ENCODE measurements at places on chromosomes 7 and 10.

- DNase-seq = peak; percentile 36
These were observed 7.9 kb upstream of the PLEKHS1 start for GRCh38 chr10:113743594-113743993.

- no peak for DNase-seq
These were observed 70.6 kb downstream of the PTPRE start for GRCh38 chr10:127977357-127978009.

GRCh38 chr10:61187601-61188000 is 243.6 kb upstream of the RHOBTB1 start:
- DNase-seq = no peak

DNA sequence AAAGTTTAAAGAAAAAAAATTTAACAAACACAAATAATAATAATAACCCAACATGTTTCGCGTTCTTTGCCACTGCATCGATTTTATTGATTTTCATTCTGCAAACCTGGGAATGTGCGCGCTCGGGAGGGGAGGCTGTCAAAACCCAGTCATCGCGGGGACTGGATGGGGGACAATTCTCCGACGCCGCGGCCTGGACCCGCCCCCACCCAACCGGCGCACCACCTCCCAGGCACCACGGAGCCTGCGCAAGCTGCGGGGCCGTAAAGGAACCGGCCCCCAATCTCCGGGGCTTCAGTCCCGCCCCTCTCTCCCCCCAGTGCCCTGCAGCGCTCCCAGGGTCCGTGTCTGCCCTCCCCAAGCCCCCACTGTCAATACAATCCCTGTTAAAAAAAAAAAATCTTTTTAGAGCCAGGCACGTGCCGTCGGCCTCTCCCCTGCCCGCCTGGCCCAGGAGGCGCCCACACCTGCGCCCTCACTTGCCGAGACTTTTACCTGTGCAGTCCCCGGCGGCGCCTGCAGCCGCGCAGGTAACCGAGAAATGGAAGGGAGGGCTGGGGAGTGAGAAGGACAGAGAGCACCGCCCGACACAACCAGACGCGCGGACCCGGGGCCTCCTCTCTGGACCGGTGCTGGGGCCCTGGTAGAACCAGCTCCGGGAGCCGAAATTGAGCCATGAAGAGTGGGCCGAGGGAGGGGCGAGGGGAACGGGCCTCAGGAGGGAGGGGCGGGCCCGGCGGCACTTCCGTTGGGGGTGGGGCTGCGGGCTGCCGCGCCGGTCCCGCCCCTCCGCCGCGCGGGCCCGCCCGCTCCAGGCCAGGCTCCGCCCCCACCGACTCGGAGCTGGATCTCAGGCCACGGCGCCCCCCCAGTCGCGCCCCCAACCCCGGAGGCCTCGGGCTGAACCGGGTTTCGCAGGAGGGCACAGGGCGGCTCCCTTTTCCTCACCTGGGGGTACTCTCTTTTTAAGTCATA is 7.6 kb upstream of the ZNF503 start:
- peak; percentile 60 for DNase-seq

DNA sequence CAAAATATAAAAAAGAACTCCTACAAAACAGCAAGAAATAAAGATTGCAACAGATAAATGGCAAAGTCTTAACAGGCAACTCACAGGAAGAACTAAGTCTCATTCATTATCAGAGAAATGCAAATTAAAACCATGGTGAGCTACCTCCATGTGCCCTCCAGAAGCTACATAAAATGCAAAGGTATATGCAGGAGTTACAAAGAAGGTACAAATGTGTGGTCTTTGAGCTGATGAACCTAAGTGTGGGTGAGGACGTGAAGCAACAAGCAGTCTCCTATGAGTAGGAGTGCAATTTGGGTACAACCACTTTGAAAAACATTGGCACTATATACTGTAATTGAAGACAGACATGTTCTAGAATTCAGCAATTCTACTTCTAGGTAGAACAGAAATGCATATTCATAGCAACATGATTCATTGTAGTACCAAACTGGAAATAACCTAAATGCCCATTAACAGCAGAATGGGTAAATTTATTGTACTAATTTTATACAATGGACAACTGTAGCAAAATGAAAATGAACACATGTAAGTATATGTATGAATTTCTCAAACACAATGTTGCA is 61.6 kb upstream of the KCNMA1 start:
- no peak for DNase-seq

DNA sequence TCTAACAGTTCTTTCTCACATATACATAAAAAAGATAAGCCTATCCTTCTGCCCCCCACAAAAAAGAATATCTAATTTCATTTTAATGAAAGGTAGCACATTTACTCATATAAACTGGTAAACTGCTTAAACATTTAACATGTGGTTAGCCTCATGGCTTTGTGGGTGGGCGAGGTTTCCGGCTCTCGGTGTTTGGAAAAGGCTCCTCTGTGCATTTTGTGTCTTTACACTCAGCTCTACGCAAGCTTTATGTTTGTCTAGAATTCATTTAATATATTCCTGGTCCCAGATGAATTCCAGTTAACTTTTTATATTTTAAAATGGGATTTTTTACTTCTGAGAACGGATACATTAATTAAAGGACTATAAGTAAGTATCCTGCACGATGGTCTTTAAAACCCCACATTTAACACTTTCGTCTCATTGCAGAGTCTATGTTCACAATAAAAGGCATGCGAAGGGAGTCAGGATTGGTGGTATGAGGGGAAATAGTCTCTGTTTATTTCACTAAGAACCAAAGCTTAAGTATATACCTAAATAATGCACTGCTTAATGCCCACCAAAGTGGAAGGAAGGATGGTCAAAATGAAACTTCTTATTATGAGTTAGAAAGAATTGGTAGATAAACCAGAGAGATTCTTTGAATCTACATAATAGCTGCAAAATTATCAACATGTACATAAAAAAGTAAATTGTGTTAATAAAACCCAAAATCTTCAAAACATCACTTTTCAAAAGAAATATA is 197.2 kb downstream of the CRPPA start:
- no peak for DNase-seq

GRCh38 chr7:69457595-69458504 is 140.4 kb upstream of the AUTS2 start:
- no peak for DNase-seq

DNA sequence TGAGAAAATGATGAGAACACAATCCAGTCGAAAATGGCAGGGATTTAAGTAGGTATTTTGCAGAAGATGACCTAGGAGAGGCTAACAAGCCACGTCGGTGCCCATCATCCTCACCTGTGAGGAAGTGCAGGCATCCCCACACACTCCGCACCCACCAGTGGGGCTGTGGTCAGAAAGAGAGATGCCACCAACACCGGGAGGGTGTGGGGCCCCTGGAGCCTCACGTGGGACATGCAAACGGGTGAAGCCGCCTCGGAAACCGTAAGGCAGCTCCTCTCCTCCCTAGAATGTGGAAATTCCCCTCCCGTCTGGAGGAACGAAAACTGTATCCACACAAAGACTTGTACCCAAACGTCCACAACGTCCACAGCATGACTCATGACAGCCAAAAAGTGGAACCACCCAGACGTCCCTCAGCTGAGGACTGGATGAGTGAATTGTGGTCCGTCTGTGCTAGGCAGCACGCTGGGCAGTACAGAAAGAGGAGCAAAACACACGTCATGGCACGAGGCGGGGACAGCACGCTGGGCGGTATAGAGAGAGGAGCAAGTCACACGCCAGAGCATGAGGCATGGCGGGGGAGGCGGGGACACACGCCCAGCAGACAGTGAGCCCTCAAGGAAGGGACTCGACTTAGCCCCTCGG is 246.0 kb downstream of the ELFN1 start:
- DNase-seq = no peak

- no peak for DNase-seq
These were observed 75.2 kb downstream of the COL13A1 start for GRCh38 chr10:69876931-69877330.

GRCh38 chr7:117110480-117111315 is 157.4 kb downstream of the ST7 start:
- no peak for DNase-seq

DNA sequence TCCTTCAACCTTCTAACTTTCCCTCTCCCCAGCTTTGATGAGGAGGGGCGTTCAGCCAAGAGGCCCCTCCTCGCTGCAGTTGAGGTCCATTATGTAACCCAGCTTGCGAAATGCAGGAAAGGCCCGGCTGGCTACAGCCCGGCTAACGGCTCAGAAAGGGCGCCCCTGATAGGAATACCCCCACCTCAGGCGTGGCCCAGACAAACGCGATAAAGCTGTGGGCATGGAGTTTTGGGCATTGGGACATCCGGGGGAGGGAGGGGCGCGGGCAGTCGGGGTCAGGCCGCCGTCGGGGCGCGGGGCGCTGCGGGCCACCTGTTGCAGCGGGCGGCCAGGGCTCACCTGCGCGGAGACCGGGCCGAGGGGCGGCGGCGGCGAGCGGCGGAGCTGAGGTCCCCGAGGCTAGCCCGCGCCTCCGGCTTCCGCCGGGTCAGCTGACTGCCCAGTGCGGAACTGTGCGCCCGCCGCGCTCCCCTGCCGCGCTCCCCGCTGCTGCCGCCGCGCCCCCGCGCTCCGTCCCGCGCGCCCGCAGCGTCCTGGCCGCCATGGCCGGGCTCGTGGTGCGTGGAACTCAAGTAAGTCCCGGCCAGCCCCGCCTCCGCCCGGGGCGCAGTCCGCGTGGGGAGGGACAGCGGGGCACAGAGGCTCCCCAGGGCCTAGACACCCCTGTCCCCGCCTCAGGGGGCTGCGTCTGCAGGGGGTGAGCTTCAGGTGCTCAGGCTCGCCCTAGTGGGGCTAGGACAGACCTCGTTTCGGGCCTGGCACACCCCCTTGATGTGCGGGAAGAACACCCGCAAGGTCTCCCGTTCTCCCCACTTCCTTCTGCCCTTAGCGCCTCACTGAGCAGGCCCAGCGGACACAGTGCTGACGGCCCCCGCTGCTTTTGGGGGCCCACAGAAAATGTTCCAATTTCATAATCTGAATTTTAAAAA is at the start of gene LRMDA:
LRMDA (plus strand) TSS at position 445 of the 932 bp plus-strand sequence.
- DNase-seq = no peak

GRCh38 chr10:130715686-130716670 is 579.8 kb downstream of the GLRX3 start:
- no peak for DNase-seq

DNA sequence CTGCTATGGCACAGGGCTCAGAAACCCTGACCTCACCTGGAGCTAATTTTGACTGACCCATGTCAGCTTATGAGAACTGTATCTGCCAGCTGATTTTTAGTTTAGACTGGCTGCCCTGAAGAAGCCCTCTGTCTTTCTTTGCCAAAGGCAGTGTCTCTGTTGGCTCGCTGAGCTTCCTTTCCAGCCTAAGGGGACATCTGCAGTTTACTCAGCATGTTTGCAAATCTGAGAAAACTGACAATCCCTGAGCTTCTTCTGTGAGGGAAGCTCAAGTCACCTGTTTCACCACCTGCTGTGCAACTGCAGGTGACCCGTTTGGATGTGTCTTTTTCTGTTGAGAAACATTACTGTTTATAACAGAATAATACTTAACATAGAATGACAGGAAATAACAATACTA is 46.0 kb downstream of the PRKAR2B start:
- no peak for DNase-seq

- DNase-seq = no peak
These were observed 256.9 kb downstream of the ABCA13 start for GRCh38 chr7:48428091-48428684.

- DNase-seq = no peak
These were observed 6.8 kb downstream of the STRA8 start for GRCh38 chr7:135240441-135240840.

- DNase-seq = no peak
These were observed 10.5 kb upstream of the KCP start for GRCh38 chr7:128920913-128921582.

DNA sequence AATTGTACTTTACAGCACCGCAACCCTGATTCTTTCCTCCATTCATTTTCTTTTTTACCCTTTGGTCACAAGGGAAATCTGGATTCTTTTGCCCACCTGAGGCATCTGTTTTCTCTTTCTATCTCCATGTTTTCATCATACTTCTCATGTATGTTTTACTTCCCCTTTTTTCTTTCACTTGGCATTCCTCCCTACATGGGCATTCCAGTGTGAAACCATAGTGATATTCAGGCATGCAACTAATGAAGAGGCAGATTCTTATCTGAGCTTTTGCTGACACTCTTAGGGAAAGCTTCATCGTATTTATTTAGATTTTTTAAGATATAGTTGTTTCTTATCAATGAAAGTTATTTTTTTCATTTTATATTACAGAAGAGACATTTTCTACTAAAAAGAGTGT is 405.2 kb upstream of the TEX47 start:
- no peak for DNase-seq

GRCh38 chr10:132162021-132162531 is 24.7 kb upstream of the DPYSL4 start:
- no peak for DNase-seq

GRCh38 chr7:79653136-79653631 is 199.7 kb upstream of the MAGI2 start:
- DNase-seq = no peak

GRCh38 chr10:5812283-5813090 is 747 bp downstream of the GDI2 start:
- no peak for DNase-seq

DNA sequence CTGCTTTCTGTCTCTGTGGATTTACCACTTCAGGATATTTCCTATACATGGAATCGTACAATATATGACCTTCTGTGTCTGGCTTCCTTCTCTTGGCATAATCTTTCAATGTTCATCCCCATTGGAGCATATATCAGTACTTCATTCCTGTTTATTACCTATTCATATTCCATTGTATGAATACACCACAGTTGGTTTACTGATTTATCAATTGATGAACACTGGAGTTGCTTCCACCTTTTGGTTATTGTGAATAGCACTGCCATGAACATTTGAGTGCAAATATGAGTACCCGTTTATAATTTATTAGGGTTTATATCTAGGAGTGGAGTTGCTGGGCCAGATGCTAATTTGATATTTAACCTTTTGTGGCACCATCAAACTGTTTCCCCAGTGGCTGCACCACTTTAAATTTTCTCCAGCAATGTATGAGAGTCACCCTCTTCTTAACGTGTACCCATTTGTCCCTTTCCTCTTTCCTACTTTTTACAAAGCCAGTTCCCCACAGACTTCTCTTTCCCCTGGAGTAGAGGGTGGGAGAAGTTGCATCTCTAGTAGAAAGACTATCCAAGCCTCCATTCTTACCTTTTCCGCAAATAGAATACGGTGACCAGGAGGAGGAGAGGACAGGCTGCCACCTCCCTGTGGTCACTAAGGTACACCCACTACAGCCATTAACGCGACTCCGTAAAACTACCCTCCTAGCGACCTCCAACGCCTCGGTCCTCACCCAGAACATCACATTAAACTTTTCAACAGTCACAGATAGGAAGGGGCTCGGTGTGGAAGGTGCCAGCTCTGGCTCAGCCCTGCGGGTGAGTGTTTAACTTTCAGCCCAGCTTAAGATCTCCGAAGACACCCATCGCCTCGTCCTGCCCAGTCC is 25.6 kb downstream of the SCD start:
- DNase-seq = no peak

DNA sequence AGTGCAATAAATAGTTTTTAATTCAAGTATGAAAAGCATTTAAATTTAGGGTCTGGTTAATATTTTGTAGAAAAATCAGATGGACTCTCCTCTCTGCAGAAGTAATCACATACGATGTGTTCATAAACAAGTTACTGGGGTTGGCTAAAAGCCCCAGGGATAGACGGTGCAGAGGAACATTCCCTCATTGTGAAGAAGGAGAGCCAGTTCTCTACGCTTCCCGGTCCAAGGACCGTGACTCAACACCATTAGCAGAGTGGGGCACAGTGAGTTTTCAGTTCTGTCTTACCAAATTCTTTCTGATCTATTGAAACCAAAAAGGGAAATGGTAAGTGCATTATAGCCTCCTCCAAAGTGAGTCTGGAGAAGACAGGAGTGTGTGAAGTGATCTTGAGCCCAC is 327.8 kb downstream of the WDR37 start:
- no peak for DNase-seq

- DNase-seq = no peak
These were observed 544.3 kb downstream of the TCERG1L start for GRCh38 chr10:130767116-130767730.

All from NCI-H460 (cell line).